Activated CD4-positive, alpha-beta memory T cell treated with anti-CD3 and anti-CD28 coated beads, Interleukin-2, amount 10 ng/mL, durations not matched to agents 7 days and 5 days (primary cell): ENCODE measurements at places on chromosomes 16 and 17. TPM values are rescaled to one million over a fixed set of nuclear protein-coding genes. Genes with fewer than 3 reads are reported as not detected.
A peak's percentile ranks its signal among the peaks of the same experiment; 100 is the strongest.

The HS3ST3A1 gene
- total RNA-seq = 2.5 TPM

DNA sequence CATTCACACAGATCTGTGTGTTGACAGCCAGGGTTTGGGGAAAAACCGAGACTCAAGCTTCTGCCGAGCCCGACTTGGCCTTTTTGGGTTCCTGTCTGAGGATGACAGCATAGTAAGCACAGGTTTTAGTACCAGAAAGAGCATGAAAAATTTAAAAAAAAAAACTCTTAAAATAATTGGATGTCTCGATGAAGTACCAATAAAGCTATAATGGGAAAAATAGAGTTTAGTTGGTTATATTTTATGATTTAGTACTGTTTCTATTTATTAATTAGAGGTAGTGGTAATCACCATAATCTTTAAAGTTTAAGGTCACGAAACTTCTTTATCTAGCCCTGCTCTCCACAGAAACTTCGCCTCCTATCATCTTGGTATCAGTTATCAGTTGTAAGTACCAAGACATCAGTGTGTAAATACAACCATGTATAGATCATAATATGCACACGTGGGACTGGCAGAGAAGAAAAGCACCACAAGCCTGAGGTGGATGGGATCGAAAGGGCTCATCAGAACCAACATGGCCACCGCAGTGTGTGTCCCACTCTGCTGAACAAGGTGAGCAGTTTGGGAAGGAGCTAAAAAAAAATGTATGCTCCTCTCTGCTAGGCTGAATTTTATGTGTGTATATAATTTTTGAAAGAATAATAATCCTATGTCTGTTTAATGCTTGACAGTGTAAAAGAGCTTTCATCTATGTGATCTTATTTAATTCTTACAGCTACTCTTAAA is 14.4 kb upstream of the EEF2K start:
- H3K27ac ChIP-seq = peak overlapping the region; percentile 99
- H3K4me1 ChIP-seq = peaks cover 58% of the 10 kb centered on the region
- H3K4me3 ChIP-seq = peak overlapping the region; percentile 87
- H3K36me3 ChIP-seq = peaks cover 12% of the 10 kb centered on the region
- DNase-seq = peak; percentile 56

DNA sequence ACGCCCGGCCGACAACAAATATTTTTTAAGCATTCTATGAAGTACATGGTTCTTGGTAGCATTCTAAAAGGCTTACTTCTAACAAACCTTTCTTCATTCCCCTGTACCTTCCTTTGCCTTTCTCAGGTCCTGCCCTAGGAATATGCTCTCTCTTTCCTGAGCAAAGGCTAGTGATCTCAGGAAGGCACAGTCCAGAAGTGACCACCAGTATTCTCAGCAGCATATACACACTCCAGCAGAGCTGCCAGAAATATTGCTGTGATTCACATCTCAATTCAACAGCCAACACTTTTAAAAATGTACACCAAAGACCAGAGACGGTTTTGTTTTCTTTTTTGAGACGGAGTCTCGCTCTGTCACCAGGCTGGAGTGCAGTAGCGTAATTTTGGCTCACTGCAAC is 41.4 kb upstream of the ANKFY1 start:
- H3K36me3 ChIP-seq = peaks cover 22% of the 10 kb centered on the region
- no peak overlapping the region for H3K27ac ChIP-seq
- H3K4me3 ChIP-seq = no peak overlapping the region
- no peak for DNase-seq
- no peaks in the 10 kb centered on the region for H3K27me3 ChIP-seq
- H3K4me1 ChIP-seq = peaks cover 24% of the 10 kb centered on the region

The DNAAF8 gene
- not detected for total RNA-seq

The SLC9A5 gene
- total RNA-seq = 2.8 TPM

DNA sequence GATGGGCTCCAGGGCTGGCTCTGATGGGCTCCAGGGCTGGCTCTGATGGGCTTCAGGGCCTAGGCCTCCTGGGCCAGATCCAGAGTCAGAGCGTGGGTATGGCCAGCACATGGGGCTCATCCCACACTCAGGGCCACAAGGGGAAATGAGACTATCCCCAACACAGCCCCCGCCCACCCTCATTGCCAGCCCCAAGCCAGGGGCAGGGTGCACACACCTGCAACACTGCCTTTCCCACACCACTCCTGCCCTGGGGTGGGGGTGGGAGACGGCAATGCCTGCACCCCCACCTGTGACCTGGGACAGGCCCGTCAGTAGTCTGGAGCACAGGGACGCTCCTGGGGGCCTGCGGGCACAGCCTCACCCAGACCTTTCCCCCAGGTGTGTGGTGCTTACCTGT is 14.3 kb upstream of the ATP6V0C start:
- no peak for DNase-seq
- no peaks in the 10 kb centered on the region for H3K4me1 ChIP-seq
- no peak overlapping the region for H3K4me3 ChIP-seq
- H3K36me3 ChIP-seq = peaks cover 2% of the 10 kb centered on the region
- no peak overlapping the region for H3K27ac ChIP-seq
- H3K27me3 ChIP-seq = no peaks in the 10 kb centered on the region

GRCh38 chr17:56478836-56479447 is 114.6 kb upstream of the NOG start:
- no peak overlapping the region for H3K27ac ChIP-seq
- no peak for DNase-seq
- H3K27me3 ChIP-seq = peaks cover 16% of the 10 kb centered on the region
- H3K36me3 ChIP-seq = no peaks in the 10 kb centered on the region
- H3K4me1 ChIP-seq = peaks cover 1% of the 10 kb centered on the region
- no peak overlapping the region for H3K4me3 ChIP-seq

The BEAN1 gene
- total RNA-seq = not detected

The COPZ2 gene
- total RNA-seq = 7.4 TPM

The SALL1 gene
- not detected for total RNA-seq

The DOC2A gene
- total RNA-seq = not detected

The METTL2A gene
- 16.6 TPM for total RNA-seq

GRCh38 chr16:74455213-74455612 is 33.9 kb upstream of the CLEC18B start:
- H3K36me3 ChIP-seq = peaks cover 66% of the 10 kb centered on the region
- H3K27ac ChIP-seq = no peak overlapping the region
- peaks cover 5% of the 10 kb centered on the region for H3K4me1 ChIP-seq

- peaks cover 28% of the 10 kb centered on the region for H3K4me1 ChIP-seq
- DNase-seq = no peak
- H3K4me3 ChIP-seq = no peak overlapping the region
These were observed 4.5 kb upstream of the MMP28 start for GRCh38 chr17:35799942-35800341.

DNA sequence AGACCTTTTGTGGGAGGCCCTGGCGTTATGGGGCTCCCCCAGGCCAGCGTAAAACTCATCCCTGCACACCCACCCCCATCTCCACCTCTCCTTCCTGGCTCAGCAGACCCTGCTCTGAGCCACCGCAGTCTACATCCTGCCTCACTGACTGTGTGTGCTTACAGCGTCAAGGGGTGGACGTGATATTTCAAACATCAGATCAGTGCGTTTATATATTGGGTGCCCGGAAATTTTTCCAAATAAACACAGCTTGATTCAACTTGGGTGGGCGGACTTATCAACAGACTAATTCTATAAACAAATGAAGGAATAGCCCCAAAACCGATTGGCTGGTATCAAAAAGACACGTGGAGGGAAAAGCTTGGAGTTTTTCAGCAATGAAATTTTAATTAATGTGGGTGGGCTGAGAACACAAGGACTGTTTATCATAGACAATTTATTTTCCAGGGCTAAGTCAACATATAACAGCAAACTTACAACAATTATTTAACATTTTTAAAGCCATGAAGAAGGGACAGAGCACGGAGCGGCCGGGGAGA is at the start of gene FOXL1:
Gene FOXL1, plus strand, starts transcription at position 489 of the 539 bp plus-strand sequence. CDS start 175 bp downstream, outside the sequence.
- H3K4me1 ChIP-seq = peaks cover 9% of the 10 kb centered on the region
- H3K27me3 ChIP-seq = peaks cover 74% of the 10 kb centered on the region
- no peak within 1 kb of the TSS for H3K27ac ChIP-seq

The CD300LB gene
- not detected for total RNA-seq

DNA sequence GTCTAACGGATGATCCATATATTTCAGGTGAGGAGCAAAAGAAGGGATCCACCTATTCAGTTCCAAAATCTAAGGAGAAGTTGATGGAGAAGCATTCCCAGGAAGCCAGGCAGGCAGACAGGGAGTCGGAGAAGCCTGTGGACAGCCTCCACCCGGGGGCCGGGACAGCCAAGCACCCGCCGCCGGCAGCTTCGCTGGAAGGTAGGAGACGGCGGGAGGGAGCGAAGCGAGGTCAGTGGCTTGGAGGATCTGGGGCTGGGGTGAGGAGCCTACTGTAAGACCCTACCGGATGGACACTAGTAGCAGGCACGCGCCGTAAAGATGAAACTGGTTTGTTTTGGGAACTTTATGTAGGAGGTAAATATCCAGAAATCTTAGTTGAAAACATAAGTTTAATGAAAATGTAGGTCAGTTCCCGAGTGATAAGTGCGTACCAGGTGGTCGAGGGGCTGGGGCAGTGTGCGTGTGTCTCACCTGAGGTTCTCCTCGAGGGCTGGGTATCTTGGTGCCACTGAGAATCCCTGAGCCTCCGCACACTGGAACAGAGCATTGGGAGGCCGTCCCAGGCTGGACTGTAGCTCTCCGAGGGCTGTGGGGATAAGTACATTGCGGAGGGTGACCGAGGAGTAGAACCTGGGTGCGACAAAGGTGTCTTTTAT is 714 bp downstream of the SPATA33 start:
- no peaks in the 10 kb centered on the region for H3K27me3 ChIP-seq
- peaks cover 36% of the 10 kb centered on the region for H3K36me3 ChIP-seq
- H3K27ac ChIP-seq = peak overlapping the region; percentile 78

The AXIN1 gene
- 25.7 TPM for total RNA-seq

DNA sequence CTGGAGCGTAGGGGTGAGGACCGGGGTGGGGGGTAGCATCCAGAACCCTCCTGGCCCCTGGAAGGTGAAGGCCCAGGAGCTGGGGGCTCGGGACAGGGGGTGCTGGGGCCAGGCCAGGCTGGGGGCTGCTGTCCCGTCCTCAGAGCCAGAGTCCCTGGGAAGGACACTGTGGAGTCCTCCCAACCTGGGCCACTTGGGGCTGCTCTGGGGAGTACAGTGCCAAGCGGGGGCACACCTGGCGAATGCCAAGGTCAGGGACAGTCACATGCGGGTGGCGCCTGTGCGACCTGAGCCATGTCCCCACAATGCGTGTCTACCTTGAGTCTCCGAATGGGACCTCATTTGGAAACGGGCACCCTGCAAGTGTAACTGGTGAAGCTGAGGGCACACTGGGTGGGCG is 1.2 kb upstream of the PERCC1 start:
- no peak overlapping the region for H3K4me3 ChIP-seq
- H3K4me1 ChIP-seq = no peaks in the 10 kb centered on the region
- H3K27ac ChIP-seq = no peak overlapping the region
- H3K36me3 ChIP-seq = no peaks in the 10 kb centered on the region
- no peaks in the 10 kb centered on the region for H3K27me3 ChIP-seq
- DNase-seq = no peak

DNA sequence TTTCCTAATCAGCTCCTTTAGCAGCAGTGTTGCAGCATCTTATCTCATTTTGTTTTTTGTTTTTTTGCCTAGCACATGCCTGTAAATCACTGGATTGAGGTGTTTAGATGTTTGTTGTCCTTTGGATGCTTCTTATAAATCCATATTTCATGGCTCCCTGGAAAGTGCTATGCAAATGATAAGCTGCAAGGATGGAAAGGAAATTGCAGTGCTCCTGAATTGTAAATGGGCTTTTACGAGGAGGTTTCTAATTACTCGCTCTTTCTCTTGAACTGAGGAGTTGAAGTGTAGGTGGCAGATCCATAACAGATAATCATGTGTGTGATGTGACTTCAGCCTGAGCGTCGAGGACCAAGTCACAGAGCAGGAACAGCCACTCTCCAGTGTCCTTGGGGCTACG is 45.0 kb downstream of the MAPT start:
- no peak overlapping the region for H3K4me3 ChIP-seq
- no peaks in the 10 kb centered on the region for H3K4me1 ChIP-seq
- H3K27ac ChIP-seq = no peak overlapping the region

DNA sequence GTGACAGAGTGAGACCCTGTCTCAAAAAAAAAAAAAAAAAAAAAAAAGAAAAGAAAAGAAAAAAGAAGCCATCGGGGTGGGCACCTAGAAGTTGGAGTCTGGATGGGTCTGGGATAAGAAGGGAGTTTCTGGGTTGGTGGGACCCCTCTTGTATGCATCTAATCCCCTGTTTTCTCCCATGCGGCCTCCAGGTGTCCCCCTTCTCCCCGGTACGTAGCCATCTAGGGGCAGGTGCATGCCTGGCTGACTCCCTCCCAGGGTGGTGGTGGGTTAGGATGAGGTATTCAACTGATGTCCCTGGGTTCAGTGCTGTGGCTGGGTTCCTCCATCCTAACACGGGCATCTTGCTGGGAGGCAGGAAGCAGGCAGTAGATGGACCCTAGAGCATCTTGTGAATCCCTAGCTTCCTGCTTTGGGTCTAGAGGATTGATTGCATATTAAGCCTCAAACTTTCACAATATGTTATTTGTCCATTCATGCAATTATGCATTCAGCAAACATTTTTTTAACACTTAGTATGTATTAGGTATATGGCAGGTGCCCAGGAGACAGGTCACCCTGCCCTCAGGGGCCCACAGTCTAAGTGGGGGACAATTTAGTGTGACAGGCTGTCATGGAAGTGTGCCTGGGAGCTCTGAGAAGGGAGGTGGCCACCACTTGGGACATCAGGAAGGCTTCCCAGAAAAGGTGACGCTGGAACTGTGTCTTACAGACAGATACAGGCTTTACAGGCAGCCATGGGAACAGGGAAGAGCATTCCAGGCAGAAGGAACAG is 13.1 kb downstream of the FMNL1 start:
- peaks cover 81% of the 10 kb centered on the region for H3K36me3 ChIP-seq
- no peak for DNase-seq
- H3K4me1 ChIP-seq = peaks cover 73% of the 10 kb centered on the region
- H3K27me3 ChIP-seq = no peaks in the 10 kb centered on the region
- H3K4me3 ChIP-seq = no peak overlapping the region
- H3K27ac ChIP-seq = peak overlapping the region; percentile 74

The GALR2 gene
- total RNA-seq = 0.38 TPM

- no peak overlapping the region for H3K4me3 ChIP-seq
- peaks cover 36% of the 10 kb centered on the region for H3K36me3 ChIP-seq
- no peak for DNase-seq
- H3K27me3 ChIP-seq = no peaks in the 10 kb centered on the region
- peak overlapping the region; percentile 71 for H3K27ac ChIP-seq
- H3K4me1 ChIP-seq = peaks cover 33% of the 10 kb centered on the region
These were observed 11.2 kb downstream of the BCL7C start for GRCh38 chr16:30882429-30883310.

The RAB37 gene
- 58.5 TPM for total RNA-seq

GRCh38 chr17:44651228-44651627 is 5.0 kb upstream of the MEIOC start:
- no peaks in the 10 kb centered on the region for H3K36me3 ChIP-seq
- peaks cover 5% of the 10 kb centered on the region for H3K4me1 ChIP-seq
- H3K27me3 ChIP-seq = peaks cover 51% of the 10 kb centered on the region
- no peak for DNase-seq
- H3K27ac ChIP-seq = no peak overlapping the region
- H3K4me3 ChIP-seq = no peak overlapping the region

GRCh38 chr17:29341726-29342125 is 47.8 kb upstream of the NUFIP2 start:
- no peak overlapping the region for H3K4me3 ChIP-seq
- peaks cover 25% of the 10 kb centered on the region for H3K27me3 ChIP-seq
- H3K27ac ChIP-seq = no peak overlapping the region
